ENCODE measurements at places on chromosomes 5 and 9.

- no peak for DNase-seq
Measured at GRCh38 chr5:17426104-17426749, 71.8 kb upstream of the TAF11L2 start.

DNA sequence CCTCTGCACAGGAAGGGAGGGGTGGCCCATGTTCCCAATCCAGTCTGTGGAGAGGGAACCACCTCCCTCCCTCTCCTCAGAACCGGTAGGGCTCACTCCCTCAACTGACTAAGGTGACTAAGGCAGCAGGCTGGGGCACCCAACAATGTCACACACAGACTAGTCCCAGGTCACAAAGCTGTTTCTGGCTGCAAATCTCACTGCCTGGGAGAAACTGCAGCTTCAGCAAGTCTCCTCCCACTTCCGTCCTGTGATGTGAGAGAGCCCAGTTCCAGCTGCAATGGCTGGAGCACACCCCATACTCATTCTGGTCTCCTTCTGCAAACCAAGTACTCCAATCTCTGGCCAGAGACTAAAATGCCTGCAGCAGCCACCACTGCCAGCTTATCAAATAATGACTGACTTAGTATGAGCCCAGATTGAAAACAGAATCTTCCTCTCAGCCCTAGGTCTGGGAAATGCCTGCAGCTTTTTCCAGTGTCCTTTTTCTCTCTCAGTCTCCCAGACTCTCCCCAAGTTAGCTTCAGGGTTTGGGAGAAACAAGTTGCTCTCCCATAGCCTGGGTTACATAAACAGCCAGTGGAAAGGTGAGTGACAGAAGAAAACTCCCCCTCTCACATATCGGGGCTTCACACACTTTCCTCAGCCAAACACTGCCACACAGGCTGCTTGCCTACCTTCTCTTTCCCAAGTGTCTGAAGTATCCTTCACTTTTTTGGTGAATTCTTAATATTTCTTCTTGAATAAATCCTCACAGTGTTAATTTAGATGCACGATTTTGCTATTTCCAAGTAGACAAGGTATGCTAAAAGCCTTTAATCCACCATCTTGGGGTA is 247.4 kb upstream of the RASA1 start:
- peak; percentile 55 for DNase-seq

- no peak for DNase-seq
Measured at GRCh38 chr5:25975885-25976284, 1062.5 kb downstream of the CDH9 start.

DNA sequence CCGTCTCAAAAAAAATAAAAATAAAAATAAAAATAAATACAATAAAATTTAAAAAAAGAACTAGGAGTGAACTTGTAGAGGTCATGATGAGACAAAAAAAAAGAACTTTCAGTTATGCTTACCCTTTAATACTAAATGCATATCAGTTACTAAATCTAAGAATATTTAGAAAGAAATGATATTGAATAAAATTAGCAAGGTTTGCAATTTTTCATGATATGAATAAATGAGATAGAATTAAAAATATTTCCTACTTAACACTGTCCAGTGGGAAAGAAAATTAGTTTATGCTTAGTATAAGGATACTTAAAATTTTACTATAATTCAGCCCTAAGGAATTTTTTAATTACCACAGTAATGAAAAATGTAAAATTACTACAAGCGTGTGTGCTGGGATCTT is 132.4 kb downstream of the TLE1 start:
- no peak for DNase-seq

GRCh38 chr5:68644971-68645370 is 429.4 kb downstream of the PIK3R1 start:
- no peak for DNase-seq

- DNase-seq, result no peak
Measured at GRCh38 chr9:101652601-101653175, 57.9 kb upstream of the PPP3R2 start.

DNA sequence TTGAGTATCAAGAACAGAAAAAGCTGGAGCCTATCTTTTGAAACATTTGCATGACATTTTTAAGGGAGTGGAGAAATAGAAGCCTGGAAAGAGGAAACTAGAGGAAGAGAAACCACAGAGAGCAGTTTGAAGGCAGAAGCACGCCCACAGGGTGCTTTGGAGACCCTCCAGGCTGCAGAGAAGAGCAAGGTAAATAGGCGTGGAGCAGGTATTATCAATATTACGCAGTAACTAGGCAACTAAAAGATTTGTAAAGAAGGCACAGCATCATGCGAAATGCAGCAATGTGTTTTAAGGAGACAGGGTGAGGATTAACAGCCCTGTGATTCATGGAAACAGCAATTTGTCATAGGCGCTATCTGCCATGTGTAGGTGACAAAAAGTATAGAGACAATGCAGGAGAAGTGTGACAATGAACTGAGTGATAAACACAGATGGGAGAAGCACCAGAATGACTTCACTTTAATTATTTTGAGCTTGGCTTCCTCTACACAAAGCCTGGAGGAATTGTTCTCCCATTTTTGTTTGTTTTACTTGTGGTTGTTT is 281.2 kb downstream of the BRINP1 start:
- no peak for DNase-seq

DNA sequence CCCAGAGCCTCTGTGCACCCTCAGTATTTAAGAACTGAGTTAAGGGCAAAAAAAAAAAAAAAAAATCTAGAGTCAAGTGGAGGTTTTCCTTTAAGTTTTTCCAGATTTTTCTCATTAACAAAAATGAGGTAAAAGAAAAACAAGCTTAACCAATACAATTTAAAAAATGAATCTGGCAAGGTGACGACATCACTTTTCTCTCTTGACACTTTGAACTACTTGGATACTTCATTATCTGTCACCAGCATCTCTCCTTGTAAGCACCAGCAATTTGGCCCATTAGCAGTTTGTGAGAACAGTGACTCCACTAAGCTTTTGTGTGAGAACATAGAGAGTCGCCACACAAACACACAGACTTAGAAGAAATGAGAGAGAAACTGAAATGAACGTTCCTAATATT is 345.7 kb upstream of the SLC30A5 start:
- DNase-seq, result no peak

GRCh38 chr5:133467335-133467779 is 145.0 kb downstream of the FSTL4 start:
- no peak for DNase-seq

DNA sequence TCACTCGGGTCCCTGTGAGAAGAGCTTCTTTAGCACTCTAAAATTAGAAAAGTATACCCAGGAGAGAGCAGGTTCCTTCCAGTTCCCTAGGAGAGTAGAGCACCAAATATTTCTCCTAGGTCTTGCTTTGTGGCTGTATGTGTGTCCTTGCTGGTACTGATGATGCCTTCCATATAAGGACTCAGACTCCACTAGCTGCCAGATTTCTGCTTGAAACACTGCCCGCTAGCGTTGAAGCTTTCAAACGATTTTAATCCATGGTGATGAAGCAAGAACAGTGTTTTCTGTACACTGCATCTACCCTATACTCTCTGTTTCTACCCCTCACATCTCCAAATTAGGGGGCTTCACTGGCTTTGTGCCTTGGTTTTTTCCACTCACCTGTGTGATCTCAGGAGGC is 2.4 kb upstream of the SMC2 start:
- no peak for DNase-seq

DNA sequence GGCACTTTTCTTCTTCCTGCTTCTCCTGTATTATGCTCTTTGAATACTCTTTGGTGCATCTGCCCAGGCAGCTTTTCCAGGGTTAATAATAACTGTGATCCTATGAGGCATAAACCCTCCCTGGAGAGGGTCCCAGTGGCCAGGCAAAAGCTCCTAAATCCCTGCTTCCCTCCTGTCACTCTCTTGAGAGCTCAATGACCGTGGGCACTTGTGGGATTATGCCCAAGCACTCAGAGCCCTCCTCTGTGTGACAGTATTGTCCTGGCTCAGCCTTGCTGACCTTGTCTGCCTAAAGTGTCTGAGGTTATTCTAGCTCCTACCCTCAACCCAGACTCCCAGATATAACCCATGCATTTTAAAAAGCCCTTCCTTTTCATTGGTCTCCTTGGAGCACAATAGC is 51.9 kb downstream of the GALNT10 start:
- no peak for DNase-seq

DNA sequence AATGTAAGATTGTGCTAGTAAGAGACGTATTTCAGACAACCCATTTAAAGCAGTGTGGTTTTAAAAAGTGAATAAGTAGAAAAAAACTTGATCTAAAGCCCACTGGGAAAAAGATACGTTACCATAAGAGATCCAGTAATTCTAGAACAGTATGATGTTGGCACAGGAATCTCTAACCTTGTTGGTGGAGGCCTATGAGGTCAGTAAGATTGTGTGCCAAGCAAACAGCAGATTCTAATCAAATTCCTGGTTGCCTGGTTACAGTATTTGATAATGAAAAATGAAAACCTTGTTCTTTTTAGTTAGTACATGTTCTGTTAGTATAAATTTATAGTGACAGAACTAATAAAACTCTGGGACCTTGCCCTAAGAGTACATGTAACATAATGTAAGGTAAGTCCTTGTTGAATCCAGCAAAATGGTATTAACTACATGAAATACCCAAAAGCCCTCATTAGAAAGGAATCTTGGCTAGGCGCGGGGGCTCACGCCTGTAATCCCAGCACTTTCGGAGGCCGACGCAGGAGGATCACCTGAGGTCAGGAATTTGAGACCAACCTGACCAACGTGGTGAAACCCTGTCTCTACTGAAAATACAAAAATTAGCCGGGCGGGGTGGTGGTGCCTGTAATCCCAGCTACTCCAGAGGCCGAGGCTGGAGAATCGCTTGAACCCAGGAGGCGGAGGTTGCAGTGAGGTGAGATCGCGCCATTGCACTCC is 33.2 kb upstream of the DMXL1 start:
- DNase-seq, result no peak

DNA sequence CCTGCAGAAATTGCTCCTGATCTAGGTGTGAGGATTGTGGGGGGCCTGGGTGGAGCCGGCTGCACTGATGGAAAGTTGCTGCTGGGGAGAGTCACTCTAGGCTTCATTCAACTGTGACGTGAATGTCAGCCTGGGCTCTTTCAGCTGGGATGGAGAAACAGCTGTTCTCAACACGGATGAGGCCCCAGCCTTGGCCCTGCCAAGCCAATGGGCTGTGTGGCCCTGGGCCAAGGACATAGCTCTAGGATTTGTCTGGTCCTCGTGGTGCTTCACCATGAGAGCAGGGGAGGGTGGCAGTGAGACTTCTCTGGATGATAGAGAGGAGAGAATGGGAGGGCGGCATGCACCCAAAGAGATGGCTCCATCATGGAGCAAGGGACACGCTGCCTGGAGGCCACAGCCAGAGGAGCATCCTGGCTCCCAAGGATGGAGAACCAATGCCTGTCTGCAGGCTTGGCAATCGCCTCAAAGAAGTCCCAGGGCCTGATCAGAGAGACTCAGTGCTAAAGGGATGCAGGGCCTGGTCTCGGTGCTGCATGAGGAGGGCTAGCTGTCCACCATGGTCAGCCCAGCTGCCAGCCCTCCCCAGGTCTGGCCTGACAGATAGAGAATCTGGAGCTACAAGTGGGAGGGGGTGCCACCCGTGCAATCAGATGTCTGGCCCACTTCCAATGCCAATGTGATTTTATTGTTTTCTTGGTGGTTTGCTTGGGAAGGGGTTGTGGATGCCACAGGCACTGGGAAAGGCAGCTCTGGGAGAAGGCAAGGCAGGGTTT is 141.0 kb downstream of the GADD45G start:
- peak; percentile 72 for DNase-seq

DNA sequence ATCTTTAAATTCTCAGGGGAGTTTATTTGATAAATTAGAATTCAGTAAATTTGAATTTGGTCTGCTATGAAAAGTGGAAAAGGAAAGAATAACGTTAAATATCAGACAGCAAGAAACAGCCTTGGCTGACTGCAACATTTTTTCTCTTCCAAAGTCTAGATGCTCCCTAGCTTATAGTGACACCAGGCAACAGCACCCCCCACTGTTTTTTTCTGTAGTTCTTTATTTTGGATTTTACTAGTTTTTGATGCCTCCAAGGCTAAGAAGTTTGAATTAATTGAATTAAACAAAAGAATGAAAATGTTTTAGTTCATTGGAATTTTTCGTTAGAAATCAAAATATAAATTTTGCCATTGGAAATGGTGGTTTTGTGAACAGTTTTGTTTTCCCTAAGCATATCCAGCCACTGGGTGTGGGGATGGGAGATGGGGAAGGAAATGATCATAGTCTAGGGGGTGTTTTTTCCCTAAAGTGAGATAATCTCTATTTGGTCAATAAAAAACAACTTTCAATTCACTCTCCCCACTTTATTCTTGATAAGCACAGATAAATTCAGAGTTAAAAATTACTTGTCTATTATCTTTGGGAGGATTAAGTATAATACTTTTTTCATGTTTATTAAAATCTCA is 199.3 kb upstream of the CD180 start:
- DNase-seq, result no peak

- no peak for DNase-seq
Measured at GRCh38 chr5:95670568-95670967, 12.2 kb downstream of the SPATA9 start.

DNA sequence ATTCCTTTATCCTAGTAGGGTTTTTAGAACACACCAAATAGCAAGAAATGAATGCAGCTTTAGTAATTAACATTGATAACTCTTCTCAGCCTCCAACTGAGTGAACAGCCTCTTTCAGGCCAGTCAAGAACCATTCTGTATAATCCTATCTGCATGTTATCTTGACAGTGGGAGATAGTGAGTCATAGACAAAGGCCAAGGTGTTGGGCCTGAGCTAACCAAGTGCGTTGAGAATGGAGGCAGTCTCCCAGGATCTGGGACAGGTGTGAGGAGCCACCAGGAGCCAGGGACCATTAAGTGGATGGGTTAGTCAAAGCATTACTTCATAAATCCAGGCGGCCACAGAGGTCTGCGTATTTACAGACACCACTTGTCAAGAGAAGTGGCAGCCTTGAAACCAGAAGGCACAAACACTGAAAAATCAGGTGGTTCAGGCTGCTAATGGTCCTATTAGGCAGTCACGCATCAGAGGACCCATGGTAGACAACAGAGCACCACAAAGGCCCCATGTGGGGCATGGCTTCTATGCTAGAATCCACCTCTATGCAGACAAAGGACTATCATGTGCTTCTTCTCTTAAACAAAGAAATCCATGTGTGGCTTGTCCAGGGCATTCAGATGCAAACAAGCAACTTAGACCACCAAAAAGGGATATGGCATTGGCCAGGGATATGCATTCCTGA is 409.7 kb upstream of the PIK3R1 start:
- DNase-seq, result no peak

DNA sequence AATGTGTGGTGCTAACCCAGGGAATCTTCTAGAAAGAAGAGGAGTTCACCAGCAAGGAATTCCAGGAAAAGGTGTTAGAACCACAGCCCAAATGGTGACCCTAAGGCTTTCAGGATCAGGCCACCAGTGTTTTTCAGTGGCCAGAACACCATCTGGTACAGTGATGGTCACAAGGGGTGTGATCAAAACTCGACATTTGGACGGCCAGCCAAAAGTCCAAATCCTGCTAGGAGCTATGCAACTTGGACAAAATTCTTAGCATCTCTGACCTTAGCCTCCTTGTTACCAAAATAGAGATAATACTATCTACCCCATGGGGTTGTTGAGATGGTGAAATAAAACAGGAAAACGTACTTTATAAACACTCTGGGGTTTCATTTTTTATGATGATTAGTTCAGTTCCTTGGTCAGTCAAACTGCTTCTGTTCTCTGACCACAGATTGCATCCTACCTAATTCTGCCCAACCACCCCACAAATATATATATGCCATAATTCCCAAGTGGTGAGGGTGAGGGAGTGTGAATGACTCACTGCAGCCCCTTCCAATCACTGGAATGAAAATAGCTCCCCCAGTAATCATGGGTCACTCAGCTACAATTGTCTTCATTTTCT is 210.3 kb downstream of the CDK5RAP2 start:
- DNase-seq, result no peak

- DNase-seq, result no peak
Measured at GRCh38 chr9:87346061-87346665, 151.5 kb upstream of the DAPK1 start.

Measured in femur (tissue), 1 donor.